NCI-H446 treated with DMSO at 0.1 percent for 48 hours (cell line): ENCODE measurements at places on chromosomes 5 and 9.

GRCh38 chr9:7368410-7369292 lies 430.9 kb downstream of the DMAC1 start:
- no peak for DNase-seq

- DNase-seq = no peak
Measured at GRCh38 chr5:181283347-181283746, 22.4 kb upstream of the TRIM52 start.

GRCh38 chr9:96453625-96454024 lies 3.7 kb downstream of the HABP4 start:
- DNase-seq = no peak

DNA sequence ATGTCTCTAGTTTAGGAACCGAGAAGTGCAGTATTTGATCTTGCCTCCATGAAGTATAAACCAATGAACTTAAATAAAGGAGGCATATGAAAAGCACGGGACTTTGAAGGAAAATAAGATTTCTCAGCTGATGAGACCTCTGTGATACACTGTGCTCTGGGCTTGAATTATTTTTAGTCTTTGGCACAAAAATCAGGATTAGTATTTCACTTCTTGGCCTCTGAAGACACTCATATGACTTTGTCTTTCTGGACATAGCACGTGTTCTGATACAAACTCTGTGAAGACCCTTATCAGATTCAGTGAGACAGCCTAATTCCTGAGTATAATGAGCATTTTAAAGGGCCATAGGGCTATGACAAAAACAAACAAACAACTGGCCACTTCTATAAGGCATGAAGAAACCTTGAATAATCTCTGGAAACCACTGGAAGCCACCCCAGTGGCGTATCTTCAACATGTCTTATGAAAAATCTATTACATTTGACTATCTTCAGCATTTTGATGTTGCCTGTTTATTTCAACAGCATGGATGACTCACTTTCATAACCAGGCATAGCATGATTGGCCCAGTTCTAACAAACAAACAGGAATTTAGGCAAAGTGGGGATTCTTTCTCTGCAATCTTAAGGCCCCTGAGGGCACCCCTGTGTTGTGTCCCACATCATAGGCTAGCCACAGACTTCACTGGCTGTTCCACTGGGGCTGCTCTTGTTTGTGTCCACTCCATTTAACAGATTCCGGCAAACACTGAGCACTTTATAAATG lies 90.3 kb upstream of the ZNF462 start:
- DNase-seq = no peak

DNA sequence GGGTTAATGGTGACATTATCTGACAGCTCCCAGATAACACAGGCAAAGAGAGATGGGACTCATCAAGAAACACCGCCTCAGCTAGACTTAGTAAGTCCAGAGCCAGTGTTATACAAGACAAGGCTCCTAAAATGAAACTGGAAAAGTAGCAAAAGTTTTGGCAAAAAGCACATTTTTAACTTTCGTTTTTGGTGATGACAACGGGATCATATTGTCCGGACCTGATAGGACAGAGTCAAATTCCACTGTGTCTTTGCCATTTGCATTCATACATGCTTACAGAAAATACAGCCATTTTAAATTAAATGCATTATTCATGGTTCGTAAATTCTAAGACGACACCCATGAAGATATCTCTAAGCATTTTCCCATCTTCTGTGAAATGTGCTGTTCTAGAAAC lies 152.1 kb downstream of the CRB2 start:
- no peak for DNase-seq

DNA sequence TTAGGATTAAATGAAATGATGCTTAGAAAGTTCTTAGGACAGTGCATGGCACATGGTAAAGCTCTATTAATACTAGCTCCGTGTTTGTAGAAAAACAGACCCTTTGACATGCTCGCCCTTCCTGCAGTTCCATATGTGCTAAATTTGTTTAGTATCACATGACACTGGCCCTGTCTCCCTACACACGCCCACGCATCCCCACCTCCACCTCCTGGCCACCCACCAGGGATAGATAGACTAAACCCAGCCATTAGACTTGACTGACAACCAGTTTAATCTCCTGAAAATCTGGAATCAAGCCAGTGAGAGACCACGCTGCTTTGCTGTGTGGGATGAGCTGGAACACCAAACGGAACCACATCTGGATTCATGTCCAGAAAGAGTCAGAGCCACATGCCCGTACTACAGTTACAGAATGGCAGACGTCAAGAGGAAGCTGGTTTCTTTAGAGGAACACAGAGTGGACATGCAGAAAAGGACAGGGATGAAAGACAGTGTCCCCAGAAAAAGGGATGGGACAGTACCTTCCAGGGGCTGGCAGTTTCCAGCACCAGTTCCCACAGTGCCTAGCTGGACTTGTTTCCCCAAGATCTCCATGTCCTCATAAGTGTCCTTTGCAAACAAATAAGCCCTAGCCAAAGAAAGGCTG lies 186.1 kb downstream of the PDZD2 start:
- DNase-seq = no peak

DNA sequence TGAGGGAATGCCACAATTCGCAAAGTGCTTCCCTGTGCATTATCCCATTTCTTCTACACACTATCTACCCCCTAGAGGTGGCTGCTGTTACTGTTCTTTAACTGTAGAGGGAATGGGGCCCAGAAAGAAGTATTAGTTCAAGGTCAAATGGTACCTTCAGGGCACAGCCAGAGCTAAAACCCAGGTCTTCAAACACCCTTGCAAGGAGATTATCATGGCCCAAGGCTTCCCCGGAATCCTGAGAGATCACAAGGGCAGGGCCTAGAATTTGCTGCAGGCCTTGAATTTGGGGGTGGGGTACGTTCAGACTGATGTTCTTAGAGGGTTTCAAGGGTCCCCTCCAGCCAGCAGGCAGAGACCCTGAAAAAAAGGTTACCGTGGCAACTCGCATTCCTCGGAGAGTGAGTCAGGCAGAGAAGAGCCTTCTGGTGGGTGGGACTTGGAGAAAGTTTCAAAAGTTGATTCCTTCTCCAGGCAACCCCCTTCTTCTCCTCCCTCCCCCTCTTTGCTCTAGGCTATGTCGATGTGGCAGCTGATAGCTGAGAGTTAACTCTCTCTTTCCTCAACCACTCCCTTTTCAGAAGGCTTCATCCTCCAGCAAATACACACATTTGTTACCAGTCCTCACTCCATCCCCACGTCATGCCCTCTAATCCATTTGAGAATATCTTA lies 1.9 kb downstream of the SPARC start:
- no peak for DNase-seq

DNA sequence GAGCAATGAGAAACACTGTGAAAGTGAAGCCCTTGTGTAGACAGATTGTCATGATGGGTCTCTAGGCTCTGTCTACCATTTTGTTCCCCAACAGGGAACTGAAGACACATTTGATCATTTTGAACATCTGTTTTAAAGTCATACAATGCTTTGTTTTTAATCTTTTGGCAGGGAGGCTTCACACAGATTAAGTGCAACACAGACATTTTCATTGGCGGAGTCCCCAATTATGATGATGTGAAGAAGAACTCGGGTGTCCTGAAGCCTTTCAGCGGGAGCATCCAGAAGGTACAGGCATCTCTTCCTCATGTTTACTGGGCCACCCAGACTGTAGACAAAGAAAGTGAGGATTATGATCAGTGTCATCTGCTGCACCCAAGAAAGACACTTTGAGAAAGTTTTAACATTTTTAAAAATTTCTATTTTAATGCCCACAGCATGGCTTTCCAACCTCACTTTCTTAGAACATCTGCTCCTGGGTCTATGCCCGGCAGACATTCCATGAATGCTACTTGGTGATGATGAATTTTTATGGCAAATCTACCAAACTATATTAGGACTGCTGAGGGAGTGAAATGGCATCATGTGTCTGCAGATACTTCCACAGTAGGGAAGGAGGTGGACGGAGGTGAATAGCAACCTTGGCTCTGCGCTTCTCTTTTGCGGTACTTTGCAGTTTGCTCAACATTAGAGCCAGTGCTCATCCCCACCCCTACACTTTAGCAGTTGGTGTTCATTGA lies 121.3 kb downstream of the LIFR start:
- no peak for DNase-seq

DNA sequence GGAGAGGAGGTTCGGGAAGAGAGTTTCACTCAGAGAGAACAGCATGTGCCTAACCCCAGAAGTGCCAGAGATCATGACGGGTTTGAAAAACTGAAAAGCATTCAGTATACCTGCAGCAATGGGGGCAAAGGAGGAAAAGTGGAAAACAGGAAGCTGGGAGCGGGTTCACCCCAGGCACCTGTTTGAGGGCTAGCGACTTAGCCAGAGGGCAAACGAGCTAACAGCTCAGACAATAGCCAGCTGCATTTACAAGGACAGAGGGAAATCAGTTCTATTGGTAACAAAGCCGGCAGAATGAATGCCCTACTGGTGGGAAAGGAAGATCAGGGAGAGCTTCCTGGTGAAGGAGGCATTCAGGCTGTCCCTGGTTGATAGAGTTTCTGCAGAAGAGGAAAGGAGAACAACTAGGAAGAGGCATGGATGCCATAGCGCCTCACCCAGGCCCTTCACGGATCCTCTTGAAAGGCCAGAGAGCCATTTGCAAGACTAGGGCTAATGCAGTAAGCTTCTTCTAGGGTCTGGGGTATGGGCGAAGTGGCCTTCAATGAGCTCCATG lies 141.7 kb upstream of the ADRA1B start:
- DNase-seq = no peak

GRCh38 chr5:90096415-90097081 lies 313.0 kb downstream of the CETN3 start:
- no peak for DNase-seq

DNA sequence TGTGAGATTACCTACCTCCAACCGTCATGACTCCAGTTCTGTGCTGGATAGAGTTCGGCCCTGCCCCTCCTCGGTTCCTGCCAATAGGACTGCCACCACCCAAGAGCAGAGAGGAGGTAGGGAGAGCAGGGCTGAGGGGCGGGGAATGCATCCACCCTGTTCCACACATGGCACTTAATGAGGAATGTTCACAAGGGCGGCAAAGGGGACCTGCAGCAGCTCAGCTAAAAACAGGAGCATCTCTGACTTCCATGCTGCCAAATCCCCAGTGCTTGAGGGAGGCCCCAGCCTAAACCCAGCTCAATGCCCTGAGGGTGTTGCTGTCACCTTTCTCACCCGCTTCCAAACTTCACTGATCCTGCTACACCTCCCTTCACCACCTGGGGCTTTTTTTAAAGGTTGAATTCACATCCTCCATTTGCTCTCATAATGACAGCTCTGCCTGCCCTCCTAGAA lies 7.8 kb upstream of the DELE1 start:
- no peak for DNase-seq

GRCh38 chr5:107979291-107979690 lies 308.6 kb upstream of the EFNA5 start:
- DNase-seq = peak; percentile 74

GRCh38 chr5:40603378-40603777 lies 76.3 kb upstream of the PTGER4 start:
- no peak for DNase-seq

GRCh38 chr5:173680660-173681242 lies 64.3 kb upstream of the BOD1 start:
- DNase-seq = no peak

DNA sequence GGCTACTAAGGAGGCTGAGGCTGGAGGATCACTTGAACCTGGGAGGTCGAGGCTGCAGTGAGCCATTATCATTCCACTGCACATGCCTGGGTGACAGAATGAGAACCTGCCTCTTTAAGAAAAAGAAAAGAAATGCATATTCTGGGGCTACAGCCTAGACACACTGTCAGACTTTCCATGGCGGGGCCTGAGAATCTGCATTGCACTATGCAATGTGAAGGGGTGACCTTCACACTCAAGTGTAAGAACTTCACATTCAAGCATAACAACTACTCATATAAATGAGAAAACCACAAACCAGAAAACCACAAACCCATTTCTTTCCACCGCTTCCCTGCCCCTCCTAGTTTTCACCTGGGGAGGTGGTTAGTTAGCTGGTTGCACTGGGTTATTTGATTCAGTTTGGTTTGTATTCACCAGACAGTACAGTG lies 18.0 kb upstream of the FBP2 start:
- no peak for DNase-seq

- DNase-seq = no peak
Measured at GRCh38 chr9:19231126-19231903, 822 bp downstream of the DENND4C start.

DNA sequence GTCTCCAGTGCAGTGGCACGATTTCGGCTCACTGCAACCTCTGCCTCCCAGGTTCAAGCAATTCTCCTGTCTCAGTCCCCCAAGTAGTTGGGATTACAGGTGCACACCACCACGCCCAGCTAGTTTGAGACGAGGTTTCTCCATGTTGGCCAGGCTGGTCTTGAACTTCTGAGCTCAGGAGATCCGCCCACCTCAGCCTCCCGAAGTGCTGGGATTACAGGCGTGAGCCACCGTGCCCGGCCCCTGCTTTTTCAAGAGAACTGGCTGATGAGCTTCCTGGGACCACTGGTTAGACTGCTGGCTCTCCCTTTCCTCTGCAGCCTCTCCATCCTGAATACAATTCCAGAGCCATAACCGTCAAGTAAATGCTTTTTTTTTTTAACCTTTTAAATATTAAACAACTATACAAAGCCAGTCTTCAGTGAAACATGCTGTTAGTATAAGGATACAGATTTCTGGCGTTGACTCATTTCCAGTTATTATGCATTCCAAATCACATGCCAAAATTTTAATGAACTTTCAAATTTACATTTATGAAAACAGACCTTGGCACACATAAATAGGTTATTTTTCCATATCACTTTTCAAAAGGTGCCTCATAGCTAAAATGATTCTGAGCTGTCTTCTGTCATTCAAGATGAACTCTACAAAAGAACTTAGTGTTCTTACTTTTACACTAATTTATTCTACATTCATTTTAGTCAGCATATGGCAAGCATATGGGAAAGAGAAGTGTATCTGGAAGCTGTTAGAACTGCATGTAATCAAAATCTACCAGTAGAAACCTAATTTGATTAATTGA lies 116.0 kb downstream of the MLLT3 start:
- DNase-seq = peak; percentile 48

GRCh38 chr5:149037817-149038216 lies 25.0 kb downstream of the SH3TC2 start:
- no peak for DNase-seq

GRCh38 chr5:112787896-112788295 lies 50.2 kb downstream of the APC start:
- no peak for DNase-seq

DNA sequence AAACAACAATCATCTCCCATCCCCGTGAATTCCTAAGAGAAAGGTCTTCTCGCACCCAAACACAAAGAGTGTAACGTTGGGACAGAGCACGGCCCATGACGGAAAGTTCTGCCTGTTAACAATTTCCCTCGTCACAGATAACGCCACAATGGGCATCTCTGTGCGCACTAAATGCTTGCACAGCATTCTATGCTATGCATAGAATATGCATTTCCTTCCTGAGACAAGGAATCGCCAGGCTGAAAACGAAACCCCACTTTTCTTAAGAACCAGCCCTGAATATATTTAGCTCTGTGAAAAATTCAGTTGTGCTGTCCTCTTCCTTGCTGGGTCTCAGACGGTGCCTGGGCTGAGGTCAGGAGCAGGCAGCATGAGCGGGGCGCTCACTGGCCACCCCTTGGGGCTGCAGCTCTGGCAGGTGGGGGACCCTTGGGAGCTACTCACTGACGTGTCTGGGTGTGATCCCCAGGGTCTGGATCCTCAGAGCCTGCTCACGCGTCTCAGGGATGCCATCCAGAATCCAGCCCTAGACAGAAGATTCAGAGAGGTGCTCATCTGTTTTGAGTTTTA lies 49.8 kb downstream of the AK8 start:
- no peak for DNase-seq

- no peak for DNase-seq
Measured at GRCh38 chr5:87138091-87138805, 129.4 kb upstream of the RASA1 start.

- no peak for DNase-seq
Measured at GRCh38 chr9:112032009-112032408, 135.4 kb downstream of the UGCG start.

GRCh38 chr9:129175825-129176633 lies 2.0 kb downstream of the IER5L start:
- DNase-seq = peak; percentile 44
